GM23248 (cell line): ENCODE measurements at places on chromosomes 4 and X.
A peak's percentile ranks its signal among the peaks of the same experiment; 100 is the strongest.

DNA sequence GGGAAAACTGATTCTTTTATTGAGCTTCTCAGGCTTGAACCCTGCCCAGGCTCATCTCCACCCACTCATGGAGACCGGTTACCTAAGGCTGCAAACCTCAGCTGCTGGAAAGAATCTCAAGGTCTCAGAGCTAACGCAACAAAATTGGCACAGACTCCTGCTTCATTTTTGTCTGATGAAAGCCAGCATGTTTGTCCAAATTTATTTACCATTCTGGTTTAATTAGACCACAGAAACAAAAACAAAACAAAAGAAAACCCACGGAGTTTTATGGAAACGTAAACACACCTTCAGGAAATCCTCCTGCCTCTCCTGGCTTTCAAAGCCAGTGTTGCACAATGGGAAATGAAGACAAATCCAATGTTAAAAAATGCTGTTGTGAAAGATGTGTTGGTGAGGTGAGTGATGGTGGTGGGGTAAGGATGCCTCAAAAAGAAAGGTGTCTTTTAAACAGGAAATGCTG, 56.4 kb upstream of the PDLIM3 start:
- DNase-seq, result peak; percentile 27

- no peak for DNase-seq
These were observed 618.1 kb upstream of the ADGRL3 start for GRCh38 chr4:60581919-60582536.

- DNase-seq, result no peak
These were observed 158.1 kb downstream of the FHIP1A start for GRCh38 chr4:151567056-151567455.

- no peak for DNase-seq
These were observed 98.9 kb upstream of the BLTP1 start for GRCh38 chr4:122053186-122053585.

GRCh38 chr4:23084559-23085248, 392.0 kb downstream of the GBA3 start:
- DNase-seq, result peak; percentile 13

DNA sequence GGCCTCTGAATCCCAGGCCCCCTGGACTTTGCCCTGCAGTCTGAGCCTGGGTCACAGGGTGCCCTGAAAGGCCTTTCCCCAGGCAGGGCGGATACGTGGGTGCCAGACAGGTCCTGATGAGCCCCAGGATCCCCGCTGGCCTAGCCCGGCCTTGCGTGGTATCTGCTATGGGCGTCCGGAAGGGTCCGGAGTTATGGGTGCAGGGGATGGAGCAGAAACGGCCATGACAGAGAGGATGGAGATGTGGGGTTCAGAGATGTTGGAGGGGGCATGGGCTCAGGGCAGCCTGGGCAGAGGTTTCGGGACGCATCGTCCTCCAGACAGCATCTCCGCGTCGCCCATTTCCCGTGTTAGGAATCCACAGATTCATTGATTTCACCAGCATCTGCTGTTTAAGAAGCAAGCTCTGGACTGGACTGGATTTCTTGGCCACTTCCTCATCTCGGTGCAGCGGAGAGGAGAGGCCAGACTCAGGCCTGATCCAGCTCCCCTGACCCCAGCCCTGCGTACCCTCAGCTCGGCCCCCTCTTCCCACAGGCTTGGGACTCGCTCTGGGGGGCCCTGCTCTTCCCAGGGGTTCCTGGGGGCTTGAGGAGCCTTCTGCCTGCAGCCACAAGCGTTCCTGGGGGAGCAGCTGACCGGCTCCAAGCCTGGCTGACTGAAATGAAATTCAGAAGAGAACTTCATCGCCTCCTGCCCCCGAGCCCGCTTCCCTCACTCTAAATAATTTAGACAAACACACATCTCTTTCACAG, 86.9 kb upstream of the ADRA2C start:
- DNase-seq, result no peak

DNA sequence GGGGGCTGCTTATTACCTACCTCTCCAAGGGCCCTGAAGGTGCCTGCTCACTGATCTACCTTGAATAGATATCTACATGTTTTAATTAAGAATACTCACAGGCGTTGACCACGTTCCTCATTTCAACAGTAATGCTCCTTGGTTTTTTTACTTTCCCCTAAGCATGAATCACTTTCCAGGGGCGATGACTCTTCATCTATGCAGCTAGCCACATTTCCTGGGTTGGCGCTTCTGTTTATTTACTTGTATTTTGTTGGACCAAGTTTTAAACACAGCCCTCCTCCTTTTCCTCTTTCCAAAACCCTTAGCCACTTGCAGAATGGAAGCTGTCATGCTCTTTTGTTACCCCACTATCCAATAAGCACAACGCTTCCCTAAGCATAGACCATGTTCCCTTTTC, 50.8 kb downstream of the CBLL2 start:
- peak; percentile 82 for DNase-seq

- peak; percentile 8 for DNase-seq
These were observed 25.6 kb upstream of the SPP1 start for GRCh38 chr4:87949961-87950360.
